ELF-1 (cell line): ENCODE measurements at places on chromosomes 6 and 20.

GRCh38 chr20:61562897-61563504, 310.9 kb downstream of the CDH4 start:
- DNase-seq: peak; percentile 21

- DNase-seq: no peak
These were observed 276.0 kb downstream of the NRN1 start for GRCh38 chr6:5730585-5731263.

- DNase-seq: no peak
These were observed 36.9 kb upstream of the FRMD1 start for GRCh38 chr6:168115748-168116437.

GRCh38 chr20:44106615-44107014, 80.4 kb downstream of the JPH2 start:
- DNase-seq: no peak

- peak; percentile 21 for DNase-seq
These were observed 2.0 kb downstream of the BPIFB2 start for GRCh38 chr20:33009214-33010132.
